ENCODE measurements at places on chromosomes 11 and 22.
A peak's percentile ranks its signal among the peaks of the same experiment; 100 is the strongest.

- DNase-seq = no peak
Observed at GRCh38 chr22:19891317-19892256, 36.9 kb upstream of the GNB1L start.

DNA sequence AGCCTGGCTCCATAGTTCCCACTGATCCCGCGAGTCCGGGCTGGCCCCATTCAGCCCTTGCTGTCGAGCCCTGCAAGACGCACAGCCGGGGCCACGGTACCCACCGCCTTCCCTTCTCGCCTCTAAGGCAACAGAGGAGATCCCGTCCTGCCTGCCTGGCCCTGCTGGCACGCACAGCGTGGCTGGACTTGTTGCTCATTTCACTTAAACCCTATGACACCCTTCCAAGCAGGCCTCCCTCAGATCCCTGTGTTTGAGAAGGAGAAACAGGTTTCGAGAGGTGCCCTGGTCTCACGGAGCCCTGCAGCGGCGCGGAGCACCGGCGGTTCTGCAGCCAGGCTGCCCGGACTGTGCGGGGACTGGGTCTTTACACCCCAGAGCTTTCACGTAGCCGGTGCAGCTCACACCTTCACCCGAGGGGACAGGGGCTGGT, 1048.4 kb downstream of the BRD1 start:
- no peak for DNase-seq

- no peak for DNase-seq
Observed at GRCh38 chr11:93591247-93591898, 48.2 kb upstream of the SMCO4 start.

- no peak for DNase-seq
Observed at GRCh38 chr11:444396-445144, 2.8 kb upstream of the ANO9 start.

DNA sequence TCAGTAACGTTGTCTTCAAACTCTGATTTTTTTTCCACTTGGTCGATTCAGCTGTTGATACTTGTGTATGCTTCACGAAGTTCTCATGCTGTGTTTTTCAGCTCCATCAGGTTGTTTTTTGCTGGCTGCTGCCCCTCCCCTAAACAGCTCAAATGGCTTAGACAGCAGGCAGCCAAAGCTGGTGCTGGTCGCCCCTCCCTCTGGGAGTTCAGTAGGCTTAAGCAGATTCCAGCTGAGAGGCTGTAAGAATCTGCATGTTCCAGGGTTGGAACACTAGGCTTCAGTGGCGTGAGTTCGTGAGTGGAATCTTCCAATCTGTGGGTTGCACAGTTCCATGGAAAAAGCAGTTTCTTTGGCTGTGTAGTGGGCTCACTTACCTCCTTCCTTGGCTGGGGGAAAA, 10.3 kb upstream of the FIBIN start:
- DNase-seq = no peak

GRCh38 chr22:24153959-24154358, 27.3 kb upstream of the SUSD2 start:
- DNase-seq = no peak

DNA sequence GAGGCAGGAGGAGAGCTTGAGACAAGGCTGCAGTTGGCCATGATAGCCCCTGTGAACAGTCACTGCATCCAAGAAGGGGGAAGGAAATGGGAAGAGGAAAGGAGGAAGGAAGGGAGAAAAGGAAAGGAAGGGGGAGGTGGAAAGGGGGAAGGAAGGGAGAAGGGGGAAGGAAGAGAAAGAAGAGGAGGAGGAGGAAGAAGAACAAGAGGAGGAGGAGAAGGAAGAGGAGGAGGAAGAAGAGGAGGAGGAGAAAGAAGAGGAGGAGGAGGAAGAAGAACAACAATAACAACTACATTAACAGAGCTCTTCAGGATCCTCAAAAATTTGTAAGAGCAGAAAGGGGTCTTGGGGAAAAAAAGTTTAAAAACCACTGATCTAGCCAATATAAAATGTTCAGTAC, 5.2 kb downstream of the RAB6A start:
- DNase-seq = no peak

GRCh38 chr11:75275581-75275980, 35.0 kb downstream of the TPBGL start:
- DNase-seq = no peak

GRCh38 chr22:25997886-25998775, 171.1 kb upstream of the SEZ6L start:
- DNase-seq = no peak

- DNase-seq = no peak
Observed at GRCh38 chr11:80241766-80242165, 800.9 kb upstream of the TENM4 start.

DNA sequence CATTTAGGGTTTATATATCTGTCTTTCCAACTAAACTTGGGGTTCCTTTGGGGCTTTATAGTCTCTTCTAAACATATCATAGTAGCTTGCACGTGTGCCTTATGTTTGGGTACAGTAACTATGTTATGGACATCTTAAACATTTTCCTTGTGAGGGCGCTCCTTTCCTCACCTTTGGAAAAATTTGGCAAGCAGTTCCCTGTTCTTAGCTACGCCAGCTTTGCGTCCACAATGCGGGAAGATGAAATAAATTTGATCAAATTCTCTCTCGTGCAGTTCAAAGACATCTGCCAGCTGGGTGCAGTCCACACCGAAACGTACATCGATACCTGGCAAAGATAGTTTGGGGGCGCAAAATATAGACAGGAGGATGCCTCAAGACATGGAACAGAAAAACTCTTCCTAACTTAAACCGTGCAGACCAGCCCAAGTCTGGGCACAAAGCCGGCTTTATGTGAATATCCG, 548 bp downstream of the FDXACB1 start:
- DNase-seq = no peak

DNA sequence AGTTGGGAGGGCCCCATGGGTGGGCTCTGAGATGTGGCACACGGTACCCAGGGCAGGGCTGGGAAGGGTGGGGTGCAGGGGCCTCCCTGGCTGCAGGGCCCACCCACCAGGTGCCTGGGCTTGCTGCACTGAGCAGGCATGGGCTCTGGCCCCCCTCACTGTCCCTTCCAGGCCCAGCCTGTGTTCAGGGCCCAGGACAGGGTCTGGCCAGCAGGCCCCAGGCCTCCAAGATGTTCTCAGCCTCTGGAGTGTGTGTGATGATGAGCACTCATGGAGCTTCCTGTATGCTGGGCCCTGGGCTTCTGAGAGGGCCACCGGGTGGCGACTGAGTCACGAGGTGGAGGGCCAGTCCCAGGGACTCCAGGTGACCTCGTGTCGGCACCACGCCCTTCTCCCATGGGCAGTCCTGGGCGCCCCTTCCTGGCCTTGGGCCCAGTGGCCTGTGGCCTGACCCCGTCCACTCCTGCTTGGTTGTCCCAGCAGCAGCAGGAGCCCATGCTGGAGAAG, 55.9 kb upstream of the CCDC188 start:
- no peak for DNase-seq

- no peak for DNase-seq
Observed at GRCh38 chr11:46279126-46280099, 2.0 kb downstream of the CREB3L1 start.

GRCh38 chr11:109155291-109155690, 266.7 kb upstream of the C11orf87 start:
- no peak for DNase-seq

DNA sequence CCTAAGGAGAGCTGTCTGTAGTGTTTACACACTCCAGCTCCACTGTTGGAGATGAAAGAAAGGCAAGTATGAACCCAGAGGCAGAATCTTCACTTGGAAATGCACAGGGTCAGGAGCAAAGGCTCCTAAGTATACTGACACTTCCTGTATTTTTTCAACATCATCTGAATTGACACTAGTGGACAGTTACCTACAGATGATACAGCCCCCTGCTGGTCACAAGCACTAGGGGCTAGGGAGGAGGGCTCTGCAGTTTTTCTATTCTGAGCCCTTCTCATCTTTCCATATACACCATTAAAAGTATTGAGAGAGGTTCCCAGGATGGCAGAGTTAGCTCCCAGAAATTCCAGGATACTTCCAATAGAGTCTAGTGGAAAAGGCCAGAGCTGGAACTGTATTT, 290.3 kb upstream of the API5 start:
- no peak for DNase-seq

DNA sequence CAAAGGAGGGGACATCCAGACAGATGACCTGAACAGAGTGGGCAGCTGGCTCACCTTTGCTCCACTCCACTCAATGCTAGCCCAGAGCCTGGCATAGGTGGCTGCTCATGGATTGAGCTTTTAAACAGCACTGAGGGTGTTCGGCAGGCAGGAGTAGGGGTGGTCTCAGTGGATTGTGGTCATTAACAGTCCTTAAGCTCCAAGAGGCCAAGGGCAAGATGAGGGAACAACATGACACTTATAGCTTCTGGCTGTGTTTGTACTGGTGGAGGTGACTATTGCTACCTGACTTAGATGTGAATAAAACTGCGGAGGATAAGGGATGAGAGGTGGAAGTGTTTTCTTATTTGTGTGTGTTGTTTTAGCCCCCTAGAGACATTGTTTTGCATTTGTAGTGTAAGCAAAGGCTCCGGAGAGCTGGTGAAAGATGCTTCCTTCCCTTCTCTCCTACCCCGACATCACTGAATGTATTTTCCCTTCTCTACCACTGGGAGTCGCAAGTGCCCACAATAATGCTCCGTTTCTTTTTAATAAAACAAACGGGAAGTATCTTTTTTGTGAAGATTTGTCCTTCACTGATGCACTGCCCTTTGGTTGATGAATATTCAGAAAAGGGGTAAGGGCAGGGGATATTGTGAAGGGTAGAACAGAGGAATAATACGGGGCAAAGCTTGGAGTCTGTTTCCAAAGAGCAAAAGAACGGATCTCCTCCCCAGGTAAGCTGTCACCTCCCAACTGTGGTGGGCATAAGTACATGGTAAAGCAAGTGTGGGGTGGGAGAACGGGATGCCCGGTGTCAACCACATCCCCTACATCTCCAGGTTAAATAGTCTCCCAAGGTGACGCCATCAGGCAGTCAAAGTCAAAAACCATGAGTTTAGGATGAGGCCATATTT, 27.5 kb upstream of the MTNR1B start:
- DNase-seq = peak; percentile 9

DNA sequence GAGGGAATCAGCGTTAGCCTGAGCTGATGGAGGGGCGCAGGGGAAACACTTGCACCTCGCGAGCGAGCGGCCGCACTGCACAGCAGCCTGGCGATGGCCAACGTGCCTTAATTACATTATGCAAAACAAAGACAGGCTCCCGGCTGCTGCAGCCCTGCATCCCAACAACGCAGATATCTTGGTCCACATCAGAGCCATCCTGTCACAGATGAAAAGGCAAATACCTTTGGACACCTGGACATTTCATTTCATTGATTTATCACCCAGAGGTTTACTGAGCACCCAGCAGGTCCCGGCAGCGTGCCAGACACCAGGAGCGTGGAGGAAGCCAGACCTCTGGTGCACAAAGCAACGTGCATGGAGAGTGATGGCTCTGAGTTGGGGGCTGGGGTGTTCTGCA, 843.0 kb downstream of the TBC1D22A start:
- DNase-seq = no peak

DNA sequence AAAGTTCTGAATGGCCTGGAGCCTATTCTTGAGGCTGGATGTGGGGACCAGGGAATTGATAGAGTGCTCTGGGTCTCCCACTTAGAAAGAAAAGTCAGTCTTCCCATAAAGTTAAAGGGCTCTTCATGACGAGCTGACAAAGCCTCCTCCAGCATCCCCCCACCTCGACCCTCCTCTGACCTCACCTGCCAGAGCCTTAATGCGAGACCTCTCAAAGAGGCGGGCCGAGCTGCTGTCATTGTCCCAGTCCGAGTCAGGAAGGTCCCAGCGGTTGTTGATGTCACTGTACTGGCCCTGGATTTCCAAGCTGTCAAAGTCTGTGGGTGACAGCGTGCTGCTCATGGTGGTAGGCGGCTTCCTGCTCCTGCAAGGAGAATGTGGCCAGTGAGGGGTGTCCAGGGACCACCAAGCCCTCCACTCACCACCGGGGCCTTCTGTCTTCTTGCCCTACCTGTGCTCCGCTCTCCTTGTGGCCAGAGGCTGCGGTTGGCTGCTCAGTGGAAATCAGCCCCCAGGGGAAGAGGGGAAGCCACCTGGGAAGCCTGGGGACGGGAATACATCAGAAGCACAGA, 8.0 kb downstream of the SPTBN2 start:
- no peak for DNase-seq

GRCh38 chr11:113376156-113376555, 11.4 kb upstream of the ANKK1 start:
- DNase-seq = no peak

GRCh38 chr11:57904376-57904775, 119.3 kb upstream of the OR9Q1 start:
- DNase-seq = no peak

- DNase-seq = no peak
Observed at GRCh38 chr22:27850000-27850521, 48.5 kb upstream of the MN1 start.

DNA sequence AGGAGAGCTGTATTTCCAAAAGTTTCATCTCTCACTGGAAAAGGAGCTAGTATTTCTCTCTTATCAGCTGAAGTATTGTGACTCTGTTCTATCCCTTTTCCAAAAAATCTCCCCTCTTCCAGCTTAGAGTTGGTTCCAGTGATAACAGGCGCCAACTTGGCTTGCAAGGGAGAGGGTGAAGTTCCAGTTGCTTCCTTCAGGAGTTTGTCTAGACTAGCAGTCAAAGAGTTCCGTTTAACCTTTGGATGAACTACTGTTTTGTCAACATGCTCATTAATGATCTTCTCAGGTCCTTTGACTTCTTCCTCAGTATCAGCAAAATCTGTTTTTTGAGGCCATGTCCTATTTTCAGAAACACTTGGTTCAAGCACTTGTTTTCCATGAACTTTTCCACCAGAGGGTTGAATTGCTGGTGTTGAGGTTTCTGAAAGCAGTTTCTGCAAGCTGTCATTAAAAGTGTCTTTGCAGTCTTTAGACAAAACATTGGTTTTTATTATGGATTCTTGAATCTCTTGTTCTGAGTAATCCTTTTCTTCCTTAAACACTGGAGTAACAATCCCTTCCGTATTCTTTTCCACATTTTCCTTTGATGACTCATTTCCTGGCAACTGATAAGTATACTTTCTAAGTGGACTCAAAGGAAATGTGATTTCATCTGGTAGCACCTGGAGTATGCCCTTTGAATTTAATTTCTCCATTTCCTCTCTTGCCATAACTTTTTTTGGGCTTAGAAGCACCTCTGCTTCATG, 39.7 kb upstream of the CCDC89 start:
- DNase-seq = no peak

GRCh38 chr11:28346721-28347120, 238.5 kb downstream of the METTL15 start:
- no peak for DNase-seq

- DNase-seq = no peak
Observed at GRCh38 chr22:45579806-45580725, 77.4 kb downstream of the FBLN1 start.

DNA sequence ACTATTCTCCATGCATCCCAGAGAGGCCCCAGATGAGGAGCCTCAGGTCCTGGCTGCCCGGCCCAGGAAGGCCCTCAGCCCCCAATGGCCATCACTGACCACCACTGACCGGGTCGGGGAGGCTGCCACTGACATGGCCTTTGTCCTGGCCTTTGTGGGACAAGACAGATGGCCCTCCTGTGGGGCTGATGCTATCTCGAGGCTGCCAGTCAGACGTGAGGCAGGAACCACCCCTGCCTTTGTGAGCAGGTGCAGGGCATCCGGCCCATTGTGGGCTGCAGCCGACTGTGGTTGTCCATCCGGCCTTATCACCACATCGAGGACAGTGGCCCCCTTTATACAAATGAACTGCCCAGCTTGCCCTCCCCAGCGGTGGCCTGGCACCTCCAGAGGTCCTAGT, 5.5 kb downstream of the GP1BB start:
- no peak for DNase-seq

GRCh38 chr11:2800655-2801531, 84.7 kb downstream of the CDKN1C start:
- no peak for DNase-seq

- DNase-seq = no peak
Observed at GRCh38 chr11:27347359-27348339, 15.4 kb downstream of the CCDC34 start.

GRCh38 chr22:21734540-21735199, 924 bp downstream of the YPEL1 start:
- no peak for DNase-seq
